Activated B cell treated with CpG ODN at 0.5 μM for 24 hours (primary cell): ENCODE measurements at places on chromosomes 11 and 22. TPM values are rescaled to one million over a fixed set of nuclear protein-coding genes. Genes with fewer than 3 reads are reported as not detected.

The GDPD4 gene
- total RNA-seq: not detected in 2 replicates

The RCOR2 gene
- not detected in 2 replicates for total RNA-seq

The APOA1 gene
- 0.31 TPM in 1 of 2 replicates, not detected in the other for total RNA-seq

The PRR33 gene
- total RNA-seq: 0.16 TPM in 1 of 2 replicates, not detected in the other

The TECTA gene
- total RNA-seq: 0.24 and 0.27 TPM in 2 replicates

The HEPN1 gene
- total RNA-seq: not detected in 2 replicates

The ABTB2 gene
- 68.6 and 73.0 TPM in 2 replicates for total RNA-seq

The LDHAL6A gene
- not detected in 2 replicates for total RNA-seq

The TNNI2 gene
- 1.0 and 1.5 TPM in 2 replicates for total RNA-seq

The TTLL1 gene
- 1.2 and 1.5 TPM in 2 replicates for total RNA-seq

The OSM gene
- total RNA-seq: 1.0 and 1.7 TPM in 2 replicates

The NRGN gene
- total RNA-seq: 0.69 and 1.0 TPM in 2 replicates

The RIN1 gene
- 0.76 and 0.98 TPM in 2 replicates for total RNA-seq

The TMPRSS4 gene
- total RNA-seq: not detected in 2 replicates

The HMGXB4 gene
- total RNA-seq: 22.5 and 24.8 TPM in 2 replicates

The PIWIL4 gene
- total RNA-seq: 0.62 and 1.1 TPM in 2 replicates

The VPREB1 gene
- not detected in 2 replicates for total RNA-seq

The TSPAN4 gene
- total RNA-seq: 2.2 and 2.3 TPM in 2 replicates

The LINC01488 gene
- not detected in 2 replicates for total RNA-seq

The C11orf16 gene
- not detected in 2 replicates for total RNA-seq

The MUC5AC gene
- total RNA-seq: not detected in 2 replicates

The CLP1 gene
- 20.4 and 20.9 TPM in 2 replicates for total RNA-seq
